ENCODE measurements at places on chromosomes 2 and 18. TPM values are rescaled to one million over a fixed set of nuclear protein-coding genes. Genes with fewer than 3 reads are reported as not detected.

The UGT1A5 gene
- total RNA-seq: 0.09 TPM

DNA sequence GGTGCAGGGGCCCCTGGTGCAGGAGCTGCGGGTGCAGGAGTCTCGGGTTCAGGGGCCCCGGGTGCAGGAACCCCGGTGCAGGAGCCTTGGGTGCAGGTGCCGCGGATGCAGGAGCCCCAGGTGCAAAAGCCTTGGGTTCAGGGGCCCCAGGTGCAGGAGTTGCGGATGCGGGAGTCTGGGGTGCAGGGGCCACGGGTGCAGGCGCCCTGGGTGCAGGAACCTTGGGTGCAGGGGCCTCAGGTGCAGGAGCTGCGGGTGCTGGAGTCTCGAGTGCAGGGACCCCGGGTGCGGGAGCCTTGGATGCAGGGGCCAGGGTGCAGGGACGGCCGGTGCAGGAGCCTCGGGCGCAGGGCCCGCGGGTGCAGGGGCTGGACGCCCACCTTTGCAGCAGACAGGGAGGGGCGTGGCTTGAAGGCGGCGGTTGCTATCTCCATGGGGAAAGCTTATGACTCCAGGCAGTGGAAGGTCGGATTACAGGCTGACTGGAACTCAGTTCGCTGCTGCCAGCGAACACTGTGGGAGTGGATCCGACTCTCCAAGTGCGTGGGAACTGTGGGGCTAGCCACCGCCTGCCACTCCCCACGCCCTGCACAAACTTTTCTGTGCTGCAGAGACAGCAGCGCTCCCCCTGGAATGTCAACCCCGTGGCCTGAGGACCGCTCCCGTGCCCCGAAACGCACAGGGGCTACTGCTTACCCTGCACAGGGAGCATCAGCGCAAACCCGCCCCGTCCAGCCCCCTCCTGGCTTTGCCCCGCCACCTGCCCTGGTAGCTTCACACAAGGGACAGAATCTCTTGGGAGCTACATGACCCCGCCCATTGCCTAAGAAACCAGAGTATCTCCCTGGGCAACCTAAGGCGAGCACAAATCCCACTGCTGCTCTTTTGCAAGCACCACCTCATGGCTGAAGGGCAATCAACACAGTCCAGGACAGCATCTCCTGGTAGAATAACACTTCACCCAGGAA, 40.3 kb downstream of the COPS9 start:
- no peak for DNase-seq

The ANKRD44 gene
- 72.9 TPM for total RNA-seq

The LHCGR gene
- 0.05 TPM for total RNA-seq

The PAX3 gene
- 0.05 TPM for total RNA-seq

DNA sequence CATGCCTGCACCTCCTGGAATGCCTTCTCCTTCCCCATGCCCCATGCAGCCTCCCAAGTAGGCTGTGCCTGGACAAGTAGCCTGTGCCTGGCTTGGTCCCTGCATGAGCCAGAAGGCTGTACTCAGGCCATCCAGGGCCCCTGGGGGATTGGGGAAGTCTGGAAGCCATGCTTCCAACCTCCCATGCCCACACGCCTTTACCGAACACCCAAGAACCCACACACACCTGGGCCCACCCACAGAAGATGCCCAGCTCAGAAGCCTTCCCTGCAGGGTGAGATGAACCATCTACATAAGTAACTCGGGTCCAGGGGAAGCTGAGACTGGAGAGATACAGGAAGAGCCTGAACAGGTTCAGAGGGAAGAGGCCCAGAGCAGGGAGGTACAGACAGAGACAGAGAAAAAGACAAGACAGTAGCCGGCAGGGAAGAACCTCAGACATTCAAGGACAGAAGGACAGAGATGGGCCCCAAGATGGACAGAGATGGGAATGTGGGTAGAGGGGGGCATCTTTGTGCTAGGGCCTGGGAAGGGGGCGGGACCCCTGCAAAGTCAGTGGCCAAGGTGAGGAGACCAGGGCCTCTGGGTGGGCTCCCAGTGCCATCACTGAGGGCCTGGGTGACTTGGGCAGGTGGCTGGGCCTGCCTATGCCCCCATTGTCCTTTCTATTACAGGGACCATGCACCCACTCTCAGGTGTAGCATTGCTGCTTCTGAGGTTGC, 4.3 kb downstream of the BIN1 start:
- no peak for DNase-seq

GRCh38 chr2:5846881-5847280, 154.7 kb downstream of the SOX11 start:
- no peak for DNase-seq

Data from thymus (tissue), 14 donors.